ENCODE measurements at places on chromosomes 4 and X.

DNA sequence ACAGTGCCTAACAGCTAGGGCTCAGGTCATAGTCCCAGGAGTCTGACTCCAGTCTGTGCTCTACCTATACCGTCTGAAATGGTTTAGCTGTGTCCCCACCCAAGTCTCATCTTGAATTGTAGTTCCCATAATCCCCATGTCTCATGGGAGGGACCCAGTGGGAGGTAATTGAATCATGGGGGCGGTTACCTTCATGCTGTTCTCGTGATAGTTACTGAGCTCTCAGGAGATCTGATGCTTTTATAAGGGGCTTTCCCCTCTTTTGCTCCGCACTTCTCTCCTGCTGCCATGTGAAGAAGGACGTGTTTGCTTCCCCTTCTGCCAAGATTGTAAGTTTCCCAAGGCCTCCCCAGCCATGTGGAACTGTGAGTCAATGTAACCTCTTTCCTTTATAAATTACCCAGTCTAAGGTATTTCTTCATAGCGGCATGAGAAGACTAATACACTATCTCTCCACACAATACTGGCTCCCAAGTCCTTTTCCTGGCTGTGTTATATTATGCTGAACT lies 110.8 kb downstream of the AFAP1 start:
- no peak for DNase-seq

DNA sequence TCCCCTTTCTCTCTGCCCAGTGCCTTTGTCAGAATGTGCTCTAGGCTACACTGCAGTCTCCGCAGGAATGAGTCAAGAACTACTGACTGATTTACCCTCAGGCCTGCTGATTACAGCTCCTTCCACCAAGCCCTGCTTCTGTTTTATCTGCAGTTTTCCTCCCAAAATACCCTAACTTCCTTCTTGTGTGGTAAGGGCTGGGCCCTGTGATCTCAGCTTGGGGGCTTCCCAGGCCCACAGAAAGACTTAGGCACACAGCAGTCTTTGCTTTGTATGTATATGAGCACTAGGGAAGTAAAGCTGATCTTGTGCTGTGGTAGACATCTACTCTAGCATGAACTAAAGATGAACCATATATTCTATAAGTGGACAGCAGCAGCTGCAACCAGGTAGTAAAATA lies 18.8 kb downstream of the PAK3 start:
- DNase-seq, result no peak

GRCh38 chr4:113832803-113833202 lies 71.3 kb upstream of the CAMK2D start:
- no peak for DNase-seq

- DNase-seq, result no peak
Measured at GRCh38 chr4:54109241-54110018, 9.5 kb downstream of the GSX2 start.

DNA sequence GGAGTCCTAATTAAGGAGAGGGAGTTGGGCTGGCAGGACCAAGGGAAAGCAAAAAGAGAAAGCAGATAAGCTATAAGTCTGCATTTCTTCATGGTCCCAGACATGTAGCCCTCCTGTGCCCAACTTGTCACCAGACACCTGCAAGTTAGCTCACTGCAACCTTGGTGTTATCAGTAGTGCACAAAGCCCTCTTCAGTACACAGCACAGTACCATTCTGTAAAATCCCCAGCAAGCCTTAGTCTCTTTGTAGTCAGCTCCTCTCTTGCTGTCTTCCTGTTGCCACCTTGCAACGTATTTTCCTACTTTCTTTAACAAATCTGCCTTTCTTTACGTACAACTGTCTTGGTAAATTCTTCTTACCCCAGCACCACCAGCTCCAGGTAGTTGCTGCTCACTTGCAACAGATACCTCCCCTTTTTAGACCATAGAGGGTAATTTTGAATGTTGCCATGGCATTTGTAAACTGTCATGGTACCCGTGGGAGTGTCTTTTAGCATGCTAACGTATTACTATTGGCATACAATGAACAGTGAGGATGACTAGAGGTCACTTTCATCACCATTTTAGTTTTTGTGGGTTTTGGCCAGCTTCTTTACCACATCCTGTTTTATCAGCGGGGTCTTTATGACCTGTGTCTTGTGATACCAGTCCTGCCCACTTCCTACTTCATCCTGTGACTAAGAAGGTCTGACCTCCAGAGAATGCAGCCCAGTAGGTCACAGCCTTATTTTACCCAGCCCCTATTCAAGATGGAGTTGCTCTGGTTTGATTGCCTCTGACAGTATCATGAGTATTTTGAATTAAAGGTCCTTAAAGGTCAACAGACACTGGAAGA lies 28.3 kb upstream of the AP1S2 start:
- no peak for DNase-seq
